CD4-positive, alpha-beta T cell treated with Interleukin-4 for 4 hours (primary cell): ENCODE measurements at places on chromosomes 2 and 18.

- no peak for DNase-seq
These were observed 251.7 kb downstream of the TSN start for GRCh38 chr2:122007126-122007525.

DNA sequence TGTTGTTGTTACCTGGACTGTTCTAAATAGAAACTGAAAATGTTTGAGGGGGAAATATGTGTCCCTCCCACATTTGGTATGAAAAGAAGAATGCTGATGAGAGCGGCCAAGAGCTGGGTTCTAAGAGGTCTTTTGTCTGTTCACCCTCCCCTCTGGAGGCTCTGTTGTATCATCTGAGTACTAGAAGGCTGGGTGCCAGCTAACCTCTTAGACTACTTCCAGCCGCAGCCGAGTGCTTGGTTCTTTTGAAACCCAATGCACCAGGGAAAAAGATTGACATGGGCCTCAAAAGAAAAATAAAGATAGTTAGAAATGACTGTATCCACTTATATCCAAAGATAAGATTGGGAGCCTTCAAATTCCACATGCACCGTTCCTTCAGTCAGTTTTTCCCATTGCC is 255.9 kb downstream of the TXNL1 start:
- no peak for DNase-seq

DNA sequence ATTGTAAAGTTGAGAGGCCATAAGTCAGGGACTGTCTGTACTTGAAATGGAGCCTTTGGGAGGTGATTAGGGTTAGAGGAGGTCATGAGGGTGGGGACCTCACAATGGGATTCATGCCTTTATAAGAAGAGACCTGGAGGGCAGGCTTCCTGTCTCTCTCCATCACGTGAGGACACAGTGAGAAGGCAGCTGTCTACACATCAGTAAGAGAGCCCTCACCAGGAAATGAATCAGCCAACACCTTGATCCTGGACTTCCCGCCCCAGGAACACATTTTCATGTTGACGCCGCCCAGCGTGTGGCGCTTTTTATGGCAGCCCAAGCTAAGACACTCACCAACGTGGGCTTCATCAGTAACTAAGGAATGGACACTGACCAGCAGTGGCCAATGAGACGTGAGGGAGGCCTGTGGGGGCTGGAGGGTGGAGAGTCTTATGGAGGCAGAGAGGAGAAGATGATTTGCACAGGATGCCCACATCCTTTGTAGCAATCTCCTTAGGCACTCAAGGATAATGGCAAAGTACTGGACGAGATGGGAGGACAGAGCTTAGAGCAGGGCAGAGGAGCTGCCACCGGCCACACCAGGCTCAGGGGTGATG is 162.7 kb downstream of the EIPR1 start:
- DNase-seq, result no peak

DNA sequence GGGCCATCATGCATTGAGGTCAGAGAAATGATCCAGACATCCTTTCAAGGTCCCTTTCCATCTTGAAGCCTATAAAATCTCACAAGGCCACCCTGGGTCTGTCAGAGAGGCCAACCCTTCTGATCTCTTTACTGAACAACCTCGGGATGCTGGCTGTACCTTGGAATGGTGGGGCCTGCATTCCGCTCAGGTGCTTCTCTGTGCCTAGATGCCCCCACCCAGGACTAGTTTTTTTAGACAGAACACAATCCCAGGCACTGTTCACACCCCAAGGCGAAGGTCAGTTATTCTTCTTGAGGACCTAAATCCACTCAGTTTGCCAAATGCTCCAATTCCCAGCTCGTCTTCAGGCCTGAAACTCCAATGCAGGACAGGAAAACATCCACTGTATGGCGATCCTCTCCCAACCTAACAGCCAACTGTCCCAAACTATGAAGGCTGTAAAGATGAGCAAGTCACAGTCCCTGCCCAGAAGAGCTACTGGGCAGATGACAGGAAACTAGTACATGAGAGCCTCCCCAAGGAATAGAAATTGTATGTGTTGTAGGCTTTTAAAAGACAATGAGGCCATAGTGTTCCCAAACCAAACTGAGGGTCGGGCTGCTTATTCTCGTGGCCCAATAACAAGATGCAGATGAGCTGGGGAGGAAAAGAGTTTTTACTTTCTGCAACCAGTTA is 154.4 kb upstream of the ACAA2 start:
- DNase-seq, result no peak

- DNase-seq, result no peak
These were observed 243.6 kb downstream of the TMEM182 start for GRCh38 chr2:103005393-103005792.

GRCh38 chr2:124272261-124272841 is 247.3 kb downstream of the CNTNAP5 start:
- no peak for DNase-seq

DNA sequence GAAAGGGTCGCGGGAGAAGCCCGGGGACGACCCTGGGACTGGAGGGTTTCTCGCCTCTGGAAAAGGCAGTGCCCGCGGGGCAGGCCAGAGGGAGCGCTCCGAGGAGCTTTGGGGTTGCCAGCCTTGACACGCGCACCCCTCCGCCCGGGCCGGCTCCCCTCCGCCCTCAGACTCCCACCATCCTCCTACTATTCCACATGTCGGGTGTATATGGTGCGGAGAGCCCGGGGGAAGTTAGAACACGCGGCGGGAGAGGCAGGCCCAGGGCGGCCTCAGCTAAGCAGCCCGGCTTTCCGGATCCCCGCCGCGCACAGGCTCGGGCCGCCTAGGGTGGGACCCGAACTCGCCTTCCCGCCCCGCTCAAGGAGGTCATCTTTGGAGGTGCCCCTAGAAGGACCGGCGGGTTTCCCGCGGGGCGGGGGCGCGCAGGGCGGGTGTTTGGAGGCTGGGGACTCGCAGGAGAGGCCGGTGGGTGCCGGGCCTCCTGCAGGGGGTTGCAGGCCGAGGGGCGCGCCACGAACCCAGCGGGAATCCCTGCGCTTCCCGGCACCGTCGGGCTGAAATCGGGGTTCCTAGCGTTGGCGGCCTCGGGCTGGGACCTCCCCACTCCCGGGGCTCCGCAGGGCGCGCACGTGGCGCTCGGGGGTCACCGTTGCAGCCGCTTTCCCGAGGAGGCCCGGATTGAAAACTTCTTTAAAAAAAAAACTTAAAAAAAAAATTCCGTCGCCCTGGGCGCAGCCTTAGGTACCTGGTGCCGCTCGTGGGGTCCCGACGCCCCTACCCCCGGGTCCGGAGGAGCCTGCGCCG is 3.7 kb downstream of the NFATC1 start:
- DNase-seq, result no peak

DNA sequence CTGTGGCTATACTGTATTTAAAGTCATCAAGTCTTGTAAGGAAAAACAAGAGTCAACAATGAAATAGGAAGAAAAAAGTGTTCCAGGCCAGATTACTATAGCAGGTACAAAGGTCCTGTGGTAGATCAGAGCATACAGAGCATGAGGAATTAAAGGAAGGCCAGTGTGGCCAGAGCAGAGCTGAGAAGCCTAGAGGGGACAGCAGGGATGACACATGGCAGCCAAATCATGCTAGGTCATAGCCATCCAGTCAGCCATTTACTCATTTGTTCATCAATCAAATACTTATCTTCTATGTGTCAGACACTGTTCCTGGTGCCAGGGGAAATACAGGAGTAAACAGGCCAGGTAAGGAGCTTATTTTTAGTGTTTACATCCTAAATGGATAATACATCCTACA is 24.3 kb downstream of the ADD2 start:
- no peak for DNase-seq

DNA sequence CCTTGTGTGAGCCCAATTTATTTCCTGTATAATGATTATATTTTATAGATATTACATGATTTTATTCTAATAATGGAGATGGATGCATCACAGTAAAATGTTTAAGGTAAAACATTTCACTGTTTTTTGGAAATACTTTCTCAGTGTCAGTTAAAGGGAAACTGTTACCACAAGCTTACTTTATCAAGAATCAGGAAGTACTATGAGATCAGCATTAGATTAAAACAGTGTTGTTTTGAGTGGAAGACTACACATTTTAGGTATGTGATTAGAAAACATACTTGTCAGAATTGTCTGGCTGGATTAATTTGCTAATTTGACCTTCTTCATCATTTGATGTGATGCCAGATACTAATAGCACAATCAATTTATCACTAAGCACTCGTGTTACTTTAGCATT is at the start of gene HRH4:
TSS of gene HRH4 (plus strand) at position 250 of the 400 bp plus-strand sequence. CDS start at position 342, 92 bp downstream.
- DNase-seq, result peak; percentile 6

GRCh38 chr18:6249170-6249569 is 165.5 kb downstream of the L3MBTL4 start:
- DNase-seq, result no peak
